ENCODE measurements at places on chromosomes 7 and 10.

DNA sequence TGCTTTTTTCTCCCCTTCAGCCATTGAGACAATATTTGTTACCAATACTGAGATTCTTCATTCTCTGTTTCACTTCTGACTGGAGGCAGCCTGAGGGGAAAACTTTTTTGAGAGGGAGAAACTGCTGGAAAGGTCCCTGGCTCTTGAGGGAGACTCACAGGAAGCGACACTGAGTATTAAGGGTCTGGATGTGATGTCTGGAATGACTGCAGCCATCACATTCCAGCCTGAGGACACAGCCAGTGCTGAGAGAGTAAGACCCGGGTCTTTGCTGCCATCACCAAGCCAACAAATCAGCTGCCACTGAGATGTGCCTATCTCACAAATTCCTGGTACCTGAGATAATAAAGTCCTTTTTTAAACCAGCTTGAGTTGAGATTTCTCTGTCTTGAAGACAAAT, 157.4 kb downstream of the DPY19L1 start:
- DNase-seq = no peak

- DNase-seq = no peak
Measured at GRCh38 chr7:29019896-29020295, 61.8 kb upstream of the TRIL start.

- DNase-seq = peak; percentile 48
Measured at GRCh38 chr7:121541457-121541856, 145.3 kb upstream of the FAM3C start.

- peak; percentile 44 for DNase-seq
Measured at GRCh38 chr7:28921822-28922221, 36.3 kb downstream of the TRIL start.

DNA sequence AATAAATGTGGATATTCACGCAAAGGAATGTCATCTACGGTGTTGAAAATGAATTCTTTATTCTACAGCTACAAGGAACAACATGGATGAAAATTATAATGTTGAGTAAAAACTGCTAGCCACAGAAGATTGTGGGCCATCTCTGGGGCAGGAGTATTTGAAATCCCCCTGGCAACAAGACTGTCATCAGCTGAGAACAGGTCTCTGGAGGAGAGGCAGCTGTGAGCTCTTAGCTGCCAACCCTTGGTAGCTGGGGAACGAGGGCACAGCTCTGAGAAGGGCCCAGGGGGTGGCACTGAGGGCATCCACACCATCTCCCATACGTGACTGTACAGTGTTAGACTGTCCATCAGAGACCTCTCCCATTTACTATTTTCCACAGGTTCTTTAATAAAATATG, 340.1 kb upstream of the MGMT start:
- no peak for DNase-seq

DNA sequence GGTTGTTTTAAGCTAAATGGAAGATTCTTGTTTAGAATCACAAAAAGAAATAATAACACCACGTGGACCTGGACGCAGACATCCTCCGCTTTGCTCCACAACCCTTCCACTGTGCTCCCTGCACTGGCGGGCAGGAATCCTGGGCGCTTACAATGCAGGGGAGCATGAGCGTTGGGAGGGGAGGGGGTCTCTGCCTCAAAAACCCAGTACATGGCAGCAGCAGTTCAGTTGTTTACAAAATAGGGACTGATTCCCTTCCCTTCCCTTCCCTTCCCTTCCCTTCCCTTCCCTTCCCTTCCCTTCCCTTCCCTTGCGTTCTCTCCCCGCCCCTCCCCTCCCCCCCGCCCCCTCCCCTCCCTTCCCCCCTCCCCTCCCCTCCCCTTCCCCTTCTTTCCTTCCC, 169.6 kb upstream of the ITGB1 start:
- DNase-seq = no peak

GRCh38 chr10:48838834-48839233, 100.8 kb downstream of the LRRC18 start:
- no peak for DNase-seq

DNA sequence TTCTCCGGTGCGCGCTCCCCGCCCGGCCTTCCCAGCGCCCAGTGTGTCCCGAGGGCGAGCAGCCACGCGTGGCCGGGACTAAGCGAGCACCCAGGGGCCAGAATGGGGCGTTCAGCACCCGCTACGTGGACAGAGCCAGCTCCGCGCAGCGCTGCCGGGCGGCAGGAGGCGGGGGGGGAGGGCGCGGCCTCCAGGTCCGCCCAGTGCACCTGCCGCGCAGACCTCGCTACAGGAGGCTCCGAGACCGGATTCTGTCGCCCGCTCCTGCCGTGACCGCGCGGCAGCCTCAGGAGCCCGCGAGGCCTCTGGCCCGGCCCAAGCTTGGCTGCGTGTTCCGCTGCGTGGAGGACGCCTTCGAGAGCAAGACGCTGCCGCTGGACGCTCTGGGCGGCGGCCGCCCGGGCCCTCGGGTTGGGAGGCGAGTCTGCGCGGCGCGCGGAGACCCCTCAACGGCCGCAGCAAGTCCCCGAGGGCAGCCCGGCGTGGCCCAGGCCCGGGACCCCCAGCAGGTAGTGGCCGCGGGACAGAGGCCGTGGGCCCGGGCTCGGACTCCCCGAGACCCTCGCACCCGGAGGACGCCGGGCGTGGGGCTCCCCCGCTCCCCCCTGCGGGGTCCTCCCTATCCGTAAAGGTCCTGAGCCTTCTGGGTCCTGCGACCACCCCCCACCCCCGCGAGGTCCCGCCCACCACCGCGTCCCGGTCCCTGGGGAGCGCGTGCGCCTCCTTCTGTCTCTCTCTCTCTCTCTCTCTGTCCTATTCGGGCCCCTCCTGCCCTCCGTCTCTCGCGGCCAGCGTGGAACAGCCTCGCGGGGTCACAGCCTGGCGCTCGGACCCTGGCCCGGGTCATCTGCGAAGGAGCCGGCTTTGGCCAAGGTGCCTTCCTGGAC, 904 bp upstream of the DPYSL4 start:
- peak; percentile 42 for DNase-seq

DNA sequence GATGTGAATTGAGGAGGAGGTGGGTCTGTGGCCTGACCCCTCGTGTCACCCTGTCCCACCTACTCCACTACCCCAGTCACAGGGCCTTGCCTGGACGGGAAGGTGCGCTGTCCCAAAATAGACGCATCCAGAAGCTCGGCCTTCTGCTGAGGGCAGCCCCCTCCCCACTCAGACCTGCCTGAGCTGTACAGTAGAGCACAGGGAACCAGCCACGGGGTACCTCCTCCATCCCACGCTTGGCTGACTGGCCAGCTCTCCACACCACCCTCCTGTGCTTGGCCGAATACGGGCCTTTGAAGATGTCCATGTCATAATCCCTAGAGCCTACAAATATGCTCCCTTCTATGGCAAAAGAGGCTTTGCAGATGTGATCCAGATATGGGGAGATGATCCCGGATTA, 88.3 kb downstream of the CHST15 start:
- no peak for DNase-seq

DNA sequence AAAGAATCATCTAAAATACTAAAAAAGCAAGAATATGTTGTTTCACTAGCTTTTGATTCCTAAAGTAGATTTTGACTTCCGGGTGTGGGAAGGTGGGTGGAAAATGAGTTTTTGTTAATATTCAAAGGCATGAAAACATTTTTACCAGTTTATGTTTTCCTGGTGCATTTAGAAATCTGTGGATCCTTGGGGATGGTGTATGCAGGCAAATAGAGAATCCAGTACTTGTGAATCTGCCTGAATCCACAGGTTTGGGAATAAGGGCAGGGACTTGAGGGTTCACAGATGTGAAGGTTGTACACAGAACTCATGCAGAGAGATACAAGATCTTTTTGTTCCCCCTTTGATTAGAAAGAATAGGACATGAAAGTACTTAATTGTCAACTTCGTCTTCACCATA, 22.4 kb downstream of the AUTS2 start:
- DNase-seq = no peak

GRCh38 chr10:119832951-119833350, 39.7 kb downstream of the MCMBP start:
- DNase-seq = no peak

- no peak for DNase-seq
Measured at GRCh38 chr10:7075110-7075509, 335.7 kb downstream of the SFMBT2 start.

DNA sequence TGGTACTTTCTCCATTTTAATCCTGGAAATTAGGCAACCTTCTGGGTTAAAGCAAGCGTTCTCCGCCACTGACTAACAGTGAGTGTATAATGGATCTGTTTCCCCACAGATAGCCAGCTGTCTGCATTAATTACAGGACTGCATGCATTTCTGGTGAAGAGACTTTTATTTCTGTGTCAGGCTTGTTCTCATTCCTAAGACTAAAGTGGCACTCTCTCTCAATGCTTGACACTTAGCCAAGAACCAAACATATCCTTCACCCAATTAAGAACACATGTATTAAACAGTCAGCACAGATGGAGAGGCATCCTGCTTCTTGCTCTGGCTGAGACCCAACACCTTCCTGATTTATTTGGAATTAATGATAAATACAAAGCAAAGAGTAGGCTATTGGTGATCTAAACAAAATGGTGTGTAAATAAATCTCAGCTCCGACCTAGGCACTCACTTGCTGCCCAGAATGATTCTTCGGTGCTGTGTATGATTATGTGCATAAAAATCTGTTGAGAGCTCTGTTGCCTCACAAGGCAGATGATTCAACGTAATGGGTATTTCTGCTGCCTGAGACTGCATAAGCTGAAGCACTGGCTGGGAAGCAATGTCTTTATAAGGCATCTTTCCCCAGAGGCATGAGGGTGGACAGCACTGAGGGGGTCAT, 16.8 kb downstream of the CALU start:
- DNase-seq = no peak

GRCh38 chr10:79139124-79139835, 70.5 kb downstream of the ZMIZ1 start:
- no peak for DNase-seq

DNA sequence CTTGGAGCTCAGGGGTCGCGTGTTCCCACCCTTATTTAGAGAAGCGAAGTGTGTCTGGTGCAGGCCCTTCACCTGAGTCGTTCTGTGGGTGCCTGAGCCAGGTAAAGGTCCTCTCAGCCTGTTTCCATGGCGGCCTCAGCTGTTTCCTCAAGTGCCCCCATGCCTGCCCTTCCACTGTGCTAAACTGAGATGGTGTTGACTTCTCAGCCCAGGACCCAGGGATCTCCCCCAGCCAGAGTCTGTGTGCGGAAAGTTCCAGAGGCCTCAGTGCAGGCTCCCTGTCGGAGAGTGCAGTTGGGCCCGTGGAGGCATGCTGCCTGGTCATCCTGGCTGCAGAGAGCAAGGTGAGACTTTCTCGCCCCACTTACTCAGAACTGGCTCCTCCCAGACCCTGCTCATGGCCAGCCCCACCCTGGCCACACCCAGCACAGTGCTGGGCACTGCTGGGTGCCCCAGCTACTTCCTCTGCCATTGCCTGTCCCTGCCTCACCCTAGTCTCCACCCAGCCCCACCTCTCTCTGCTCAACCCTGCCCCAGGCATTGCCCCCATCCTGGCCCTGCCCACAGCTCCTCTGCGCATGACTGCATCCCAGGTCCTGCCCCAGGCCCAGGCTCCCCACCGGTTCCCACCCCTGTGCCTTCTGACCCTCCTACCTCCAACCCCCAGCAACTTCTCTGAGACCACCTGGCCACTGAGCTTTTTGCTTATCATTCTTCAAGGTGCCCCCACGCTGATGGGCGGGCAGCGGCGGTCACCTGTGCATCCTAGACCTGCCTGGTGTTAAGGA, 20.3 kb downstream of the NACAD start:
- DNase-seq = no peak

DNA sequence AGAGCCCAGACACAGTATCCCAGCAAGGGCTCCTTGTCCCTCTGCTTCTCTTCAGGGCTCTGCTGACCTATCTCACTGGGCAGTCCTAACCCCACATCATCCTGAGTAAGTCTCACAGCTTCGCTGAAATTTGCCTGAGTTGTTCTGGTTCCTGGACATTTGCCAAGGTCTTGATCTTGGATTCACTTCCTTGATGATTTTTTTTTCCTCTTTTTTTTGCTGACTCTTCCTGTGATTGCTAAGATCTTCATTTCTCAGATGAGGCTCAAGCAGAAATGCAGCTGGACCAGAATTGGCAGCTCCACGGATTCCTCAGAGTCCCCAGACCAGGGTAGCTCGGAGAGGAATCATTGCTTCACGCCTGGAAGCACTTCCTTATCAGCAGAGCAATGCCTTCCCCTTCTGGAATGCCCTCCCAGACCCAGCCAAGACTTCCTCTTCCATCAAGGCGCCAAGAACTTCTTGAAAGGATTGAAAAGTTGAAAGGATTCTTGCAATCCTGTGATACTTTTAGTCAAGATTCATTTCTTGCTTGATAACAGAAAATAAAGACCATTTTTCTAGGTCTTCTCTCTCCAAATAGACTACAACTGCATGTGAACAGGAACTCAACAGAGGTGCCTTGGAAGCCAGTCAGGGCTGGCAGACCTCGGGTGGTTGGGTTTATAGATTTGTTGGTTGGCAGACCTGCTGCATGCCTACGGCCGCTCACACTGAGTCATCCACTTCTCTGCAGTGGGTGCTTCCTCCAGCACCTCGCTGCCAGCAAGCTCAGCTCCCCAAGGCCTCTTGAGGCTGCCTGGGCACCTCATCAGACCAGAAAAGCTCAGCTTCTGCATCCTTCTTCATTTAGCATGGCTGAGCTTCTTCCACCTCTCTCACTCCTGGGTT, 8.8 kb upstream of the AFAP1L2 start:
- peak; percentile 88 for DNase-seq

DNA sequence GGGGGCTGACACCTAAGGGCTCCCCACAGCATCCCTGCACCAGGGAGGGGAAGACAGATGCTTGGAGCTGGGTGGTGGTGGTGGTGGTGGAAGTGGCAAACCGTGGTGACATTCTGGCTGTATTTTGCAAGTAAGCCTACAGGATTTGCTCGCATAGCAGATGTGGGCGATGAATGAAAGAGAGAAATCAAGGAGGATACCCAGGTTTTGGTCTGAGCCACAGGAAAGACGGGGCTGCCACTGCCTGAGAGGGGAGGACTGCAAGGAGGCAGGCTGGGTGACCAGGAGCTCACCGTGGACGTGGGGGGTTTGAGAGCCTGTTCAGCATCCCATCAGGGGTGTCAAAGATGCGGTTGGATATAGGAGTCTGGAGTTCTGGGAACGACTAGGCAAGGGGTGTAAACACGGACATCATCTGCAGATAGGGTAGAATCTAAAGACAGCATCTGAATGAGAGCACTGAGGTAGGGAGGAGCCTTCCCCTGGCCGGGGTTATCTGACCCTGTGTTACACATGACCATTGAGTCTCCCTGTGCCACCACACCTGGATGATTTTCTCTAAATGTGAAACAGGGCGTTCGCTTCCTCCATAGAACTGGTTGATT, 49.7 kb downstream of the TSPAN15 start:
- no peak for DNase-seq

GRCh38 chr7:90595342-90595800, 750 bp upstream of the CDK14 start:
- DNase-seq = no peak
